ENCODE measurements at places on chromosomes 12 and 14.

DNA sequence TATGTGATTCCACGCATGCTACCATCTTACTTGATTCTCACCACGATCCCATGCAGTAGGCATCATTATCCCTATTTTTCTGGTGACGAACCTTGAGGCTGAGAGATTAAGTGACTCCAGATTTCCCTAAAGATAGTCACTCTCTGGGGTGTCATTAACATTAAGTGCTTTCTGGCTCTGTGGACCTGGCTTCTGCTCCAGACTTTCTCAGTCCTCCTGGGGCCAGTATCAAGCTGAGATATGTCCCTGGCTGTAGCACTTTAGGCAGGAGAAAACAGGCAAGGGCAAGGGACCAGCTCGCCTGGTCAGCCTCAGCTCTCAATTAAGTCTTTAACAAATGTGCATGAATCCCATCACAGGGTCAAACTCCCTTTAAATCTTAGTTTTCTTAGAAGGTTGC is 38.3 kb upstream of the PRB2 start:
- DNase-seq = no peak

DNA sequence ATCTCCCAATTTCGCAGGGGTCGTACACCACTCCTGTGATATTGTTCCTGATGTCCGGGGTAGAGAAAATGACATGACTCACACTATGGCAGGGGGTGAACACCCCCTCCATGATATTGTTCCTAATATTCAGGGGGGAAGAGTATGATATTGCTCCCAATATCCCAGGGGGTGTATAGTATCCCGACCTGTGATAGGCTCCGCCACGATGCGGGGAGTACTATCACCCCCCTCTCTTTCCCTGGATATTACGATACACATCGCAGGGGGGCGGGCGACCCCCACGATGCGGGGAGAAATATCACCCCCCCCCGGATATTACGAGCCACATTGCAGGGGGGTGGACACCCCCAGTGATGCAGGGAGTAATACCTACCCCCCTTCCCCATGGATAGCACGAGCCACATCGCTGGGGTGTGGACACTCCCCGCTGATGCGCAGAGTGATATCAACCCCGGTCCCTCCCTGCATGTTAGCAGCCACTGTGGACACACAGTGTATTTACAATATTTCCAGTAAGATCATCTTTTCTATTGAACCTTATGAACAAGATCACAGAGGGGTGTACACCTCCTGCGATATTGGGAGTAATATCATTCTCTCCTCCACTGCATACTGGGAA is 17.7 kb downstream of the SMIM41 start:
- no peak for DNase-seq

DNA sequence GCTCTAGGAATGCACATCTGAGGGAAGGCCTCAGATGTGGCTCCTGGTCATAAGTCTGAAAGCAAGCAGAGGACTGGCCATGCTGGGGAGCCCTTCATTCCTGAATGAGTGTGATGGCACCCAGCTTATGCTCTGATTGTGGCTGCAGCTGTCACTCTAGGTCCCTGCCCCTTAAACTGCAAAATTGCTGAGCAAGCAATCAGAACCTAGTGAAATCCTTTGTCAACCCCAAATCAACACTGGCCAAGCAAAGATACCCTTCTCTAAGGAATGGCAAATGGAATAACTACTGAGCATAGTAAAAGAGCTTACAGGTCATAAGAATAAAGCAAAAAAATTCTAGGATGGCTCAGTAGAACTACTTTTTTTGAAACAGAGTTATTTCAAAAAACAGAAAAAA is 4.3 kb upstream of the PLEKHG7 start:
- DNase-seq = no peak

DNA sequence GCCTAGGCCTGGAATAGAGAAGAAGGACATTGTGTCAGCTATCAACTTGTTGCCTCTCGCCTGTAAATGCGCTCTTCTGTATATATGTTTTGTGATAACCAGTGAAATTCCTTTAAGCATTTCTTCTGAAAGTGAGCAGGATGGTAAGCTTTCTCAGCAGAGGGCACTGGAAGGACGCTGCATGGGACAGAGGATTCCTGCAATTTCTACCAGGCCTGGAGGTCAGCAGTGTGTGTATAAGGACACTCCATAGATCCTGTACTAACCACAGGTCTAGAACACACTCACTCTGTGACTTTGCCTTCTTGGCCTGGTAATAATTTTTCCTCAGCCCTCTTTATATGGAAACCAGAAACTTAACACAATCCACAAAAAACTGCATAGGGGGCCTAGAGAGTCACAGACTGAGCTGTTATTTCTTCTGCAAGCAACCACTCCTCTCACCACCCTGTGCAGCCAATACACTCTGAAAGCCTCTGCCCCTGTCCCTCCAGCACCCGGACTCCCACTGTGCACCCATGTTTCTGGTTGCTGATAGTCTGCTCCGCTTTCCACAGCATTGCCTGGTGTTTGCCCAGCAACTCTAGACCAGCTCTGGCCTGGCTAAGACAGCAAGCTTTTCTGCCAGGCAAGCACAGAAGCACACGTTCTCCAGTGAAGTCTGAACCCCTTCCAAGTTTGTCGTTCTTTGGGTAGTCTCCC is 94.0 kb upstream of the RMST start:
- no peak for DNase-seq

GRCh38 chr14:93548102-93548843 is 117.5 kb downstream of the UNC79 start:
- no peak for DNase-seq

DNA sequence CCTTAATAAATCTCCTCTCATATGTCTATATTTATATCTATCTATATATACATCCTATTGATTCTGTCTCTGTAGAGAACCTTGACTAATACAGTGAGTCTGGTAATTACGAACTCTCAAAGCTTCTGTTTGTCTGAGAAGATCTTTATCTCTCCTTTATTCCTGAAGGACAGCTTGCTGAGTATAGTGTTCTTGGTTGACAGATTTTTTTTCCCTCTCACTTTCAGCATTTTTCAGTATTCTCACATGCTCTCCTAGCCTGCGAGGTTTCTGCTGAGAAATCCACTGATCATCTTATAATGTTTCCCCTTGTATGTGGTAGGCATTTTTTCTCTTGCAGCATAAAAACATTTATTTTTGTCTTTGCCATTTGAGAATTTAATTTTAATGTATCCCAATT is 67.1 kb downstream of the GPHN start:
- no peak for DNase-seq
